ENCODE measurements at places on chromosomes 1 and 21. TPM values are rescaled to one million over a fixed set of nuclear protein-coding genes. Genes with fewer than 3 reads are reported as not detected.

DNA sequence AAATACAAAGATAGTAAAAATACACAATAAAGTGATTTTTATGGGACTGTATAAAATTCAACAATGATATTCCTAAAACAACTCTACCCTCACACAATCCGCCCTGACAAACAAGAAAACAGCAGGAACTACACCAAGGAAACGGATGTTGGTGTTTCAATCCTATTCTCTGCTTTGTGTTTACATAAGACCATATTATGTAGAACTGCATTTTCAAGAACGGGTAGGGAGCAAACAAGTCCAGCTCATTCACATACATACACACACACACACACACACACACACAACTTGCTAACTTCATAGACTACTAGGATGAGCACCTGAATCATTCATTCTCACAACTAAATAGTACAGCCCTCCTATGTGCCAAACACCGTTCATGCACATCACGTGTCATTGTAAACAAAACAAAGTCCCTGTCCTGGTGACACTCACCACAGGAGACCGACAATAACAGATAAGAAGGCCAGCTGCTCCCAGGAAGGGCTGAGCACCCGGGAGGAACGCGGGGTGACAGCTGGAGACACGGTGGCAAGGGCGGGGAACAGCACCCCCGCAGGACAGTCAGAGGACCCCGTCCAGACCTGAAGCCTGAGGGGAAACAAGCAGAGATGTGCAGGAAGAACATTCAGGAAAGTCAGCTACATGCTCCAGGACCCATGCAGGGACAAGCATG is 43.0 kb downstream of the NPHP4 start:
- no peak overlapping the region for H3K4me3 ChIP-seq
- peaks cover under 1% of the 10 kb centered on the region for H3K4me1 ChIP-seq
- DNase-seq, result no peak
- no peaks in the 10 kb centered on the region for H3K27me3 ChIP-seq
- peaks cover 12% of the 10 kb centered on the region for H3K36me3 ChIP-seq

- H3K4me3 ChIP-seq, result no peak overlapping the region
- no peak for DNase-seq
- H3K27ac ChIP-seq, result no peak overlapping the region
- no peaks in the 10 kb centered on the region for H3K36me3 ChIP-seq
- peaks cover 8% of the 10 kb centered on the region for H3K27me3 ChIP-seq
These were observed 241.0 kb upstream of the NFIA start for GRCh38 chr1:60841116-60842046.

DNA sequence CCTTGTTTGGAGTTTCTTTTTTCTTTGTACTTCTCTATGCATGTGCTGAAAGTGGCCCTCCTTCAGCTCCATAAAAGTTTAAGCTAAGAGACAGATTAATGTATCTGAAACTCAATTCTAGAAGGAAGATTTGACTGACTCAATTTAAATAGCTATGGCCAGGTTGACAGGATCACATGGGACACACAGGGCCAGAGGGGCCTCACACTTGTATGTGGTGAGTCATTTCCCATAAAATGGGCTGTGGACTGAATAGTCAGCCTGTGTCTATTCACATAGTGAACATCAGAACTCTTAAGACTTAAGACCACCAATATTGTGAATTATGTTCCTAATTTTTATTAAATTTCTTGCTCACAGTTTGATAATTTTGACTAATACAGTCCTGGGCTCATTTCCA is 45.7 kb upstream of the DEPDC1 start:
- no peak overlapping the region for H3K27ac ChIP-seq
- no peak overlapping the region for H3K4me3 ChIP-seq
- H3K27me3 ChIP-seq, result no peaks in the 10 kb centered on the region
- DNase-seq, result no peak

Gene SLFNL1
- not detected for total RNA-seq

Gene CACHD1
- 0.10 TPM for total RNA-seq

Gene ANGPTL3
- not detected for total RNA-seq

All from activated T-helper 1 cell treated with anti-CD3 and anti-CD28 coated beads, Interleukin-12 subunit alpha, Interleukin-12 subunit beta, Interleukin-2, Interleukin-4 antibody, amounts not matched to agents 30 ng/mL and 10 ng/mL and 1 ng/mL, durations not matched to agents 14 hours and 24 hours and 36 hours (primary cell).